ENCODE measurements at places on chromosomes 6 and 20.
A peak's percentile ranks its signal among the peaks of the same experiment; 100 is the strongest.

GRCh38 chr6:39428152-39428551, 105.7 kb upstream of the KCNK16 start:
- no peaks in the 10 kb centered on the region for H3K36me3 ChIP-seq
- no peak overlapping the region for H3K4me3 ChIP-seq
- DNase-seq: no peak
- H3K27ac ChIP-seq: no peak overlapping the region

- no peak overlapping the region for H3K4me3 ChIP-seq
- no peak for DNase-seq
- peaks cover 17% of the 10 kb centered on the region for H3K4me1 ChIP-seq
- H3K36me3 ChIP-seq: peaks cover 98% of the 10 kb centered on the region
- no peak overlapping the region for H3K27ac ChIP-seq
- no peaks in the 10 kb centered on the region for H3K27me3 ChIP-seq
Measured at GRCh38 chr20:53576586-53577318, 16.9 kb downstream of the ZNF217 start.

- DNase-seq: peak; percentile 43
- no peaks in the 10 kb centered on the region for H3K36me3 ChIP-seq
- H3K27ac ChIP-seq: no peak overlapping the region
- H3K4me3 ChIP-seq: no peak overlapping the region
Measured at GRCh38 chr20:57013741-57014140, 252.7 kb downstream of the BMP7 start.

GRCh38 chr6:19317431-19317986, 519.7 kb upstream of the ID4 start:
- no peak for DNase-seq
- H3K4me3 ChIP-seq: no peak overlapping the region
- no peaks in the 10 kb centered on the region for H3K36me3 ChIP-seq
- H3K27ac ChIP-seq: no peak overlapping the region
- no peaks in the 10 kb centered on the region for H3K27me3 ChIP-seq
